ENCODE measurements at places on chromosomes 6 and 20.

- DNase-seq: no peak
Observed at GRCh38 chr6:134663800-134664535, 285.9 kb downstream of the ALDH8A1 start.

GRCh38 chr6:143784316-143784715, 58.8 kb upstream of the LTV1 start:
- no peak for DNase-seq

GRCh38 chr6:14187406-14187805, 69.8 kb downstream of the CD83 start:
- DNase-seq: no peak

DNA sequence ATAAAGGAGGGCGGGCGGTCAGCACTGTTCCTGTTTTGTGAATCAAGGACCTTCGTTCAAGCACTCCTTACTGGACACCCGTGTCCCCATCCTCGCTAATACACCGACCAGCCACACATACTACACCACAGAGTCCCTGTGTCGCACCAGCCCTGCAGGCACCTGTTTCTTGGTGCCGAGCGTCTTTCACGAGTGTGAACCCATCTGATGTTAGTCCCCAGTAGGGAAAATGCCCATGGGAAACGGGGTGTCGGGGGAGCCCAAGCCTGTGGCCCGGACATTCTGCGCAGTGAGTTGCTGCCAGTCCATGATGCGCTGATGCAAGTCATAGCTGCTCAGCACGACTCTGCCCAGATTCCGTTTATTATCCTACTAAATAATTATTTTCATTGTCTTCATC, 74.7 kb downstream of the TTLL2 start:
- no peak for DNase-seq

- DNase-seq: no peak
Observed at GRCh38 chr20:15802020-15802419, 771.2 kb downstream of the KIF16B start.

GRCh38 chr6:57342148-57342669, 24.8 kb downstream of the PRIM2 start:
- DNase-seq: no peak

- no peak for DNase-seq
Observed at GRCh38 chr6:127738423-127738822, 161.4 kb downstream of the C6orf58 start.

DNA sequence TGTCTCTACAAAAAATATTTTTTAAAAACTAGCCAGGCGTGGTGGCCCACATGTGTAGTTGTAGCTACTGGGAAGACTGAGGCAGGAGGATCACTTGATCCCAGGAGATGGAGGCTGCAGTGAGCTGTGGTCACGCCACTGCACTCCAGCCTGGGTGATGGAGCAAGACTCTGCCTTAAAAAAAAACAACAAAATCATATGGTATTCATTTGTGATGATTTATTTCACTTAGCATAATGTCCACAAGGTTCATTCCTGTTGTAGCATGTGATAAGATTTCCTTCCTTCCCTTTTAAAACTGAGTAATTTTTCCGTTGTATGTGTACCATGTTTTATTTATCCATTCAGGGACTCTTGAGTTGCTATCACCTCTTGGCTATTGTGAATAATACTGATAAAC, 26.2 kb downstream of the TMEM170B start:
- DNase-seq: no peak

DNA sequence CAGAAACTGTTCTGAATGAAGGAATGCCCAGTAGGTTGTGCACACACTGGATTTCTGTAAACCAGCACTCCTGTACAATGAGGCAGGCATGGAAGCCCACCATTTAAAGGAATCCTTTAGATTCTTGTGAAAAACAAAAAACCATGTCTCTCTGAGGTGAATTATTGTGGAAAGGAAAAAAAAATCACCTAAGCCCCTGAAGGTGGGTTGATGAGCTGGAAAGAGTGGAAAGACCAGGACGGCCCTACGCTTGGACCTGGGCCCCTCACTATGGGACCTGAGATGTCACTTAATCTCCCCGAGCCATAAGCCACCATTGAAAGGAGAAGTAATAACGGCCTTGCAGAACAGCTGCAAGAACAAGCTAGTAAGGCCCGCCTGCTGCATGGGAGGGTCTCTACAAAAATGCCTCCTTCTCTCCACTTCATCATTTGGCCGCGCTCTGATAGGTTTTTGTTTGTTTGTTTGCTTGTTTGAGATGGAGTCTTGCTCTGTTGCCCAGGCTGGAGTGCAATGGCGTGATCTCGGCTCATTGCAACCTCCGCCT, 68.8 kb downstream of the RAB44 start:
- no peak for DNase-seq

- DNase-seq: no peak
Observed at GRCh38 chr6:139427199-139427598, 52.8 kb upstream of the CITED2 start.

GRCh38 chr20:53934421-53935343, 135.7 kb downstream of the BCAS1 start:
- no peak for DNase-seq

DNA sequence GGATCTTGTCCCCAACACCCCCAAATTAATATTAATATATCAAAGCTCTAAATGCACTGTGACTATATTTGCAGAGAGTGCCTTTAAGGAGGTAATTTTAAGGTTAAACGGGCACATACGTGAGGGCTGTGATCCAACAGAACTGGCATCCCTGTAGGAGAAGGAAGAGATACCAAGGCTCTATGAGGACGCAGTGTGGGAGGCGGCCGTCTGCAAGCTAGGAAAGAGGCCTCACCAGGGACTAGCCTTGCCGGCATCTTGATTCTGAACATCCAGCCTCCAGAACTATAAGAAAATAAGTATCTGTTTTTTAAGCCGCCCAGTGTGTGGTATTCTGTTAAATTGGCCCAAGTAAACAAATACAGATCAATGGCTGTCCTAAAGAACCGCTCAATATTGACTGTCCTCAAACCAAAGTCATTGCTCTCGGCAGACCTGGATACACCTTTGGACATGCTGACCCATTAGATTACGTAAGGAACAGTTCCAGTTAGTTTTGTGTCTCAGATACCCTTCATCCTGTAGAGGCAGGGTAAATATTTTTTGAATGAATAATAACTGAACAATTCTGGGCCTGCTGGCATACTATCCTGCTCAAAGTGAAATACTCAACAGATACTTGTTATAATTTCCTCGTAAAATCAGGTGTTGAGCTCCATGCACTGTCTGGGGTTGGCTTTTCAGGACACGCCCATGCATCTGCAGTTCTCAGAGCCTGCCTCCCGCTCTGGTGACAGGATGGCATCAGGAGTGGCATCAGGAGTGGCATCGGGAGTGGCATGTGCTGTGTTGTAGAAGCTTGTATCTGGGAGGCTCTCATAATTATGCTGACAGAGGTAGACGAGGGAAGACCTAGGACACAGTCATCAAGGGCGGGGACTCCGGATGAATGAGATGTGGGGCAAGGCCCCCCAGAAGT, 6.3 kb downstream of the PRR18 start:
- DNase-seq: no peak

DNA sequence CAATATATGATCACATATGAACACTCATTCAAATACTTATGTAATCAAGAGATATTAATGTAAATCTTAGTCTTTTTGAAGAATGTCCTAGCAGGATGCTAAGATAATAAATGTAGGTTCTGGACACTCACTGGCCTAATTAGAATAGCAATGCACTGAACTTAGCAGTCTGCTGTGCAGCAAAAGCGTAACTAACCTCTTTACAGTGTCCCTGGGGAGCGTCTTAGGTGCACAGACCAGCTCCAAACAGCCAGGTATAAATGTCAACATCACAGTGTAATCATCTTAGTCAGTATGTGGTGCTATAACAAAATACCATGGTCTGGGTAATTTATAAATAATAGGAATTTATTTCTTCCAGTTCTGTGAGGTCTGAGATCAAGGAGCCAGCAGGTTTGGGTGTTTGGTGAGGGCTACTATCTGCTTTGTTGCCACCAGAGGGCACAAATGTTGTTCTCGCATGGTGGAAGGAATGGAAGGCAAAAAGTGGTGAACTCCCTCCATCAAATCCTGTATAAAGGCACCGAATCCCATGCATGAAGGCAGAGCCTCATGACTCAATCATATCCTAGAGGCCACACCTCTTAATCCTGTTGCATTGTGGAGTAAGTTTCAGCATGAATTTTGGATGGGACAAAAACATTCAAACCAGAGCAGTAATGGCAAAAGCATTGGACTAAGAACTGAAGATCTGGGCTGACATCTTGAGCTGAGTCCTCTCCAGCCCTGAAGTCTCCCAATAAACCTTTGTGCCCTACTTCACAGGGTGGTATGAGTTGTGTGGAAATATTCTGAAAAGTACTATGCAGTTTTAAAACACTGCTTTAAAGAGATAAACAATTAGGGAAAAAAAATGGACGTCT, 41.8 kb upstream of the FOXO3 start:
- DNase-seq: no peak

DNA sequence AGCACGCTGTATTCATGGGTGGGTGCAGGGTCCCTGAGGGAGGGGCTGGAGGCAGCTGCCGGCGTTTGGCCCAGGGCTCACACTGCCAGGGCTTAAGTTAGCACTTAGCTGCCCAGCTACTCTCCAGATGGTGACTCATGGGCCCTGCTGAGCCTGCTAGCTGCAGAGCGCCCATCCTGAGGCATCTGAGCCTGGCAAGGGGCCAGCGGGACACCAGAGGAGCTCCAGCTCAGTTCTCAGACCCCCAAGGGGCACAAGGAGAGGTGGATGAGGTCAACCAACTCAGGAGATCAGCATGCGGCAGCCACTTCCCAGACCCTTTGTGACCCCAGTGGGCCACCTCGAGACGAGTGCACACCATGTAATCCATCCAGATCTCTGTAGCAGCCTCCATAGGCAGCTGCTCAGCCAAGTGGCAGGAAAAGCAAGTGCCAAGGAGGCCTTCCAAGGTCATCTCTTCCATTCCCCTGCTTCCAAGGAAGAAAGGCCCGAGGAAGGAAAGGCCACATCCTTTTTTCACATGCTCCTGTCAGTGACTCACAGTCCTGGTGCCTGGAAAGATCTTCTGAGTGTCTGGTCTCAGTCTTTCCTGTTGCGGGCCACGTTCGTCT, 35.3 kb downstream of the FOXP4 start:
- no peak for DNase-seq

- no peak for DNase-seq
Observed at GRCh38 chr20:51285684-51286083, 256.8 kb downstream of the NFATC2 start.

DNA sequence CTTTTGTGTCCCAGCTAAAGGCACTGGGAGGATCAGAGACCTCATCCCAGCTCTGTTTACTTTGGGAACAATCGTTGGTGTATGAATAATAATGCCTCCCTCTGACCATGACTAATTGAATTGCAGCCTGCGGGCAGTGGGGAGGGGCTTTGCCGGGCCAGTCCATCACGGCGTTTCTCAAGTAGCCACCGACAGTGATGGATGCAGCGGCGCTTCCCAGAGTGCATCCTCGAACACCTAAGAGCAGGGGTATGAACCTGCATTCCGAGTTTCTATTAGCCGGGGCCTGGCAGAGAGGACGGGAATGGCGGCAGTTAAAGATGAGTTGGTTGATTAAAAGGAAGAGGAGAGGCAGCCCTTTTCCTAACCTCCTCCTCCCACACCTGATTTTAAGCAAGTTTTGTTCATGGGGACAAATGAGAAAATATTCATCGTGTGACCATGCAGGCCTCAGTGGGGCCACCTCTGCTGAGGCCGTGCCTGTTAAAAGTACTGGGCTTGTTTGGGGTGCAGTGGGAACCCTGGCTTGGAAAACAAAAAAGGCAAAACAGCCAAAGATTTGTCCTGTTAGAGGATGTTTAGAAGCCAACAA, 154.1 kb downstream of the FOXA2 start:
- DNase-seq: no peak

DNA sequence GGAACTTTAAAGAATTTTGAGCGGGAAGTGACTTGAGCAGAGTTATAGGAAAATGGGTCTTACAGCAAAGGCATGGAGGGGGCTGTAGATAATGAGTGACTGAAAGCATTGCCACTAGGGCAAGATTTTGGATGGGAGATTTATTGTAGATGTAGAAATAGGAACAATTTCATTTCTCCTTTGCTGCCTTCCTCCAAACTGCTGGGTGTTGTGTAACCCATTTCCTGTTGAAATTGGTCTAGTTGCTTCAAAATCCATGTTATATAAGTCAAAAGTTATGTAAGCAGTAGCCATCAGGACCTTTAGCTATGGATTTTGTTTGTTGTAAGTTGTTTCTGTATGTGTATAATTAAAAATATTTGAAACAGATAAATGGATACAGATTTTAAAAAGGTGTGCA, 11.1 kb downstream of the YWHAB start:
- DNase-seq: no peak

- no peak for DNase-seq
Observed at GRCh38 chr6:128505603-128506002, 14.8 kb downstream of the PTPRK start.

- no peak for DNase-seq
Observed at GRCh38 chr20:37219751-37220668, 40.7 kb upstream of the MROH8 start.

- DNase-seq: no peak
Observed at GRCh38 chr20:24692446-24693200, 223.2 kb downstream of the SYNDIG1 start.

DNA sequence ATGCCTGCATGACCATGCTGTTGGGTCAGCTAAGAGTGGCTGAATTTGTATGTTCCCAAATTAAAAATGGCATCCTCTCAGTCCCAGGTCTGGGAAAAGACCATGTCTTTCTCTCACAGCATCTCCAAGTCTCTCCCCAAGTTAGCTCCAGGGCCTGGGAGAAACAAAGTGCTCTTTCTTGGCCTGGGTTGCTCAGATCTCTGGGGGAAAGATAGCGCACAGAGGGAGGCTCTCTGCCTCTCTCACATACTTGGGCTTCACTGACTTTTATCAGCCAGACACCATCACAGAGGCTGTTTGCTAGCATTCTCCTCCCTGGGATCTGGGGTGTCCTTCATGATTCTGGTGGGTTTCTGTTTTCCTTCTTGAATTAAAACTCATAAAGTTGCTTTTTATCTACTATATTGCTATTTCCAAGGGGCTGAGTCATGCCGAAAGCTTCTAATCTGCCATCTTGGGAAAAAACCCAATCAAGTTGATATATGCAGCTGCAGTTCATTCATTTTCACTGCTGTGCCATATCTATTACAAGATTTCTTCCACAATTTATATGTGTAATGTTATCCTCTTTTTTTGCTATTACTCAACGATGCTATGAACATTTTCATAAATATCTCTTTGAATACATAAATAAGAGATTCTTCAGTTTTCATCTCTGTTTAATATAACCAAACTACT, 190.2 kb downstream of the MOXD1 start:
- no peak for DNase-seq

DNA sequence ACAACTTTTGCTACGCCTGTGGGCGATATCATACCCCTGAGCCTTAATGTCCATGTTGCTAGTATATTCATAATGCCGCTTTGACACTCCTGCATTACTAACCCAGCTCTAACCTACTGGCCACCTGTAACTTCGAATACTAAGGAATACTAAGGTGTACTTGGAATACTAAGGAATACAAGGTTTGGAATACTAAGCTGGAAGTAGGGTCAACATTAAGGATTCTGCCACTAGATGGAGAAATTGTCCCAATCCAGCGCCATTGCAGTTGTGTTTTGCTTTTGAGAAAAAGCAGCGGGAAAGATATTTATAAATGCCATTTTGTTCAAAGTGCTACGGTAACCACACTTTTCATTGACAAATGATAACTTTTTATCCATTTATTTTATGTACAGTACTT, 10.7 kb downstream of the TBXT start:
- DNase-seq: no peak

- DNase-seq: no peak
Observed at GRCh38 chr6:134870677-134871498, 79.0 kb downstream of the ALDH8A1 start.

- no peak for DNase-seq
Observed at GRCh38 chr6:105428342-105428957, 25.6 kb upstream of the PREP start.

GRCh38 chr6:43122146-43122545, 46.0 kb downstream of the PTK7 start:
- DNase-seq: no peak

GRCh38 chr6:60643870-60644269, 1642.2 kb downstream of the KHDRBS2 start:
- DNase-seq: no peak

All from stimulated activated CD4-positive, alpha-beta T cell treated with anti-CD3 and anti-CD28 coated beads, TNF-alpha, amount 100 ng/mL, for 24 hours (primary cell).